ENCODE measurements at places on chromosomes 2 and 18.

DNA sequence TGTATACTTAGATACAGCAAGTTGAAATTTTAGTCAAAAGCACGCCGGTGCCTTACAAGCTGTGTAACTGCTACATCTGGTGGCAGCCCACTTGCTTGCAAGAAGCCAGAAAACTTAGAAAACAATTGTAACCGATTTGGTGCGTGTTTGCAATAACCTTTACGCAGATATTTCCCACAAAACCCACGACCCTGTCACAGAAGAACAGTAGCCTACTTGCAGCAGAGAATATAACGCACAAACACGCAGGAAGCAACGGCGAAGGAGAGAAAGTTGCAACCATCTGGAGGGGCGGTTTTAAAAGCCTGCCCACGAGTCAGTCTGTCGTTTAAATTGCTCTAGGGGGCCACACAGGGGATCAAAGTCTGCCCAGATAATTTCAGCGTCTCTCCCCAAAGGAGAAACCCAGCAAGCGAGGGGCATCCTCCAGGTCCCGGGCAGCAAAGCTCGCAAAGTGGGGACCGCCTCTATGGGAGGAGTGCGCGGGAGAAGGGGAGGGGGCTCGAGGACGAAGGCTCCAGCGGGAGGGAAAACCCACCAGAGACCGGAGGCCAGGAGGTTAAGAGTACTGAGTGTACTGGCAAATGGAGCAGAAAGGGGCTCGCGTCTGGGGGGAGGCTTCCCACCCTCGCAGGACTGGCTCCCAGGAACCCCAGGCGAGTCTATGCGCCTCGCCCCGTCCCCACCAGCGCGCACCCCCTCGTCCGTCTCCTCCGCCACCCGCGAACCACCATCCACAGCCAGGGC lies 1.1 kb downstream of the TLK1 start:
- peaks cover 29% of the 10 kb centered on the region for H3K4me1 ChIP-seq
- peaks cover 10% of the 10 kb centered on the region for H3K27me3 ChIP-seq
- peak overlapping the region; percentile 98 for H3K4me3 ChIP-seq
- no peaks in the 10 kb centered on the region for H3K36me3 ChIP-seq
- peak overlapping the region; percentile 97 for H3K27ac ChIP-seq

DNA sequence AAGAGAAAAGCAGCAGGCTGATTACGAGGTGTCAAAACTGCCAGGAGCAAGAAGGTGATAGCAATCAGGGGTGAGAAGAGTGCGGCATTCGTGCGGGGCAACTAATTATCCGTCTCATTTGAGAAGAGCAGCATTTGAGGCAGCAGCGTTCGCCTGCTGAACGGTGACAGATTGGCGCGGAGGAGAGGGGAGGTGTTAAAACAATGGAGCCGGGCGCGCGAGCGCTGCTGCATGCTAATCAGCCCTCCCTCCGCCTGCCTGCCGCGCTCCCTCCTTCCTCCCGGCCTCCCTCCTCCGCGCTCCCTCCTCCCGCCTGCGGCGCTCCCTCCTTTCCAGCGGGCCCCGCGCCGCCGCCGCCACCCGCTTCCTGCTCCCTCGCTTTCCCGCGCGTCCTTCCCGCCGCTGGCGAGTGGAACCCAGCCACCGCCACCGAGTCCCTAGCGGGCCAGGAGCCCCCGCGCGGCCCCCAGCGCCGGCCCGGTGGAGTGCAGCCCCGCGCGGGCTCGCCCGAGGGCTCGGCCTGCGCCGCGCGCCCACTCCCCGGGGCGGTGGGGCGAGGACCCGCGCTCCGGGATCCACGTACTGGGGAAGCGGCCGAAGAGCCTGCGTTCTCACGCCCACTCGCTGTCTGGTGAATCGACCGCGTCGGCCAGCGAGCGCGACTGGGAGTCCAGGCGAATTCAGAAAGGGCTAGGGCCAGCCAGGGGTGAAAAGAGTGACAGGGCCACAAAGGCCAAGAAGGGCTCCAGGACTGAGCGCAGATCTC lies 69.5 kb upstream of the PSMD14 start:
- peak overlapping the region; percentile 100 for H3K27ac ChIP-seq
- peak overlapping the region; percentile 90 for H3K4me3 ChIP-seq
- peaks cover 40% of the 10 kb centered on the region for H3K4me1 ChIP-seq
- peaks cover 20% of the 10 kb centered on the region for H3K27me3 ChIP-seq
- H3K36me3 ChIP-seq: no peaks in the 10 kb centered on the region
- peak; percentile 91 for DNase-seq

DNA sequence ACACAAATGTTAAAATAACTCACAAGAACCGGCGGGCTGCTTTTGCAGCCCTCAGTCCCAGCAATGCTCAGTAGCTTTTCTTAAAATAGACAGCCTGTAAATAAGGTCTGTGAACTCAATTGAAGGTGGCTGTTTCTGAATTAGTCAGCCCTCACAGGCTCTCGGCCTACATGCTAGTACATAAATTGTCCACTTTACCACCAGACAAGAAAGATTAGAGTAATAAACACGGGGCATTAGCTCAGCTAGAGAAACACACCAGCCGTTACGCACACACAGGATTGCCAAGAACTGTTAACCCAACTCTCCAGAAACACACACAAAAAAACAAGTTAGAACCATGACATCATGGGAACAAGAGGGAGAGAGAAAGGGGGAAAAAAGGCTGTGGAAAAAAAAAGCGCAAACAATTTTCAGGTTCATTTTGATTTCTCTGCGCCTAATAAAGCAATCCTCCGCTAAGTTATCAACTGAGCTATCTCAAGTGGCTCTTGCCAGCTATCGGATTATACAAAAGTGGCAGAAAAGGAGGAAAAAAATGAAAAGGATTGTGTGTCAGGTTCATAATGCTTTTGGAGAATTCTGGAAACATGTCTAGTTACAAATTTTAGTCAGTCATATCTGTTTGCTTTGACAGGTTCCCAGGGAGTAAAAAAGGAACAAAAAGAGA lies 89.1 kb downstream of the ZEB2 start:
- no peak for DNase-seq
- no peaks in the 10 kb centered on the region for H3K36me3 ChIP-seq
- H3K4me1 ChIP-seq: peaks cover 19% of the 10 kb centered on the region
- peaks cover 5% of the 10 kb centered on the region for H3K27me3 ChIP-seq
- H3K4me3 ChIP-seq: no peak overlapping the region

- H3K27me3 ChIP-seq: peaks cover 1% of the 10 kb centered on the region
- H3K4me3 ChIP-seq: no peak overlapping the region
- H3K27ac ChIP-seq: no peak overlapping the region
- H3K36me3 ChIP-seq: no peaks in the 10 kb centered on the region
- H3K4me1 ChIP-seq: peaks cover 4% of the 10 kb centered on the region
These were observed 21.5 kb upstream of the TNP1 start for GRCh38 chr2:216881411-216881810.

DNA sequence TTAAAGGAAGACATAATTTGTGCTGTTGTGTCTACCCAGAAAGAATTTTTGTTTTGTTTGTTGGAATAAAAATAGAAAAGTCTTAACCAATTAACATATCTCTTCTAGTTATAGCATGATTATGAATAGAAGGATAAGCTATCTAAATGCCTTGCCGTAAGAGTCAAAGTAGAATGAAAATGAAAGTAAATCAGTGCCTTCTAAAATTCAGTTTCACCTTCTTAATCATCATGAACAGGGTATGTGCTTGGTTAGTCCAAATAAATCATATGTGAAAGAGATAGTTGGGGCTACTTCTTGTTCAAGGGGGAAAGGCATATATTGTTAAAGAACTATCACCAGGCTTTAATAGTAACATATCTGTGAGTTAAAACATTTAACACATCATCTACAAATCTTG lies 91.5 kb downstream of the GULP1 start:
- peaks cover 20% of the 10 kb centered on the region for H3K36me3 ChIP-seq
- H3K27me3 ChIP-seq: no peaks in the 10 kb centered on the region
- no peak overlapping the region for H3K27ac ChIP-seq
- H3K4me1 ChIP-seq: peaks cover 10% of the 10 kb centered on the region
- H3K4me3 ChIP-seq: no peak overlapping the region

DNA sequence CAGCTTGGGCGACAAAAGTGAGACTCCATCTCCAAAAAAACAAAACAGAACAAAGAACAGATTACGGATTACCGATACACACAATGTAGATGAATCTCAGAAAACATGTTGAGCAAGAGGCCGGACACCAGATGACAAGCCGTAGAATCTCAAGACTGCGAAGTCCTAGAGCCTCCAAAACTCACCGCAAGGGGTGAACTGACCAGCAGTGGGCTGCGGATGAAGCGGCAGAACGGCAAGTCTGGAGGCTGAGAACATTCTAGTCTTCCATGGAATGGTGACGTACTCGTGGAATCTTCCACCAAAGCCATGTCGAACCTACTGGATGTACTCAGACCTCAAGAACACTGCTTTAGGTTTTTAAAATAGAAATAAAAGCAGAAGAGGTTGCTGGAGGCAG lies 198.8 kb downstream of the NDUFA10 start:
- H3K27me3 ChIP-seq: peaks cover 19% of the 10 kb centered on the region
- no peaks in the 10 kb centered on the region for H3K36me3 ChIP-seq
- no peak for DNase-seq
- H3K4me1 ChIP-seq: peaks cover 15% of the 10 kb centered on the region
- no peak overlapping the region for H3K4me3 ChIP-seq

Measured in glutamatergic neuron (in vitro differentiated cells).